ENCODE measurements at places on chromosomes 11 and 22.

DNA sequence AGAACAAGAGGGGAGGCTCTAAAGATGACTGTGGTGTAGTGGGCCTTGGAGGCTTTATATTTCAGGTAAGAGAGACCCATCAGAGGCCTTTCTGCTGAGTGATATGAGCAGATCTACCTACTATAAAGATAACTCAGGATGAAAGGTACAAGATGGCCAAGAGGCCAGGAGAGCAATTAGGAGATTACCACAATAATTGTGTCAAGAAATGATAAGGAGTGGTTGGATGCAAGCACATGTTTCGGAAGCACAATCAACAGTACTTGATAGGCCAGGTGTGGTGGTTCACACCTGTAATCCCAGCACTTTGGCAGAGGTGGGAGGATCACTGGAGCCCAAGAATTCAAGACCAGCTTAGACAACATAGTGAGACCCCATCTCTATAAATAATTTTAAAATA is 43.8 kb downstream of the SIK3 start:
- no peak for DNase-seq

DNA sequence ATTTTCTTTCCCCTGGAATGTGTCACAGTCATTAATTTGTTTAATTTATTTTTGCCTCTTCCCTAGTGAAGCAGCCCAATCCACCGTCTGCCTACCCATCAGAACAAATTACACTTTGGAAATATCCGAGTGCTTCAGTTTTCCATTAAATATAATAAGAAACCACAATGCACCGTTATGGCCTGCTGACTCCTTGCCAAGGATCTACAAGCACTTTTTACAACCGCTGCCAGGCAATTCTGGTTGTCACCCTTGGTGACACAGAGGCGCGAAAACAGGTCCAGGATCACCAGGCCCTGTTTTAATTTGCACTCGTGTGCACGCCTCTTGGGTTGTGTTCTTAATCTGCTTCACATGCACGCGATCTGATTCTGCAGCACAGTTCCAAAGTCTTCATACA is 43.9 kb downstream of the KIRREL3 start:
- DNase-seq: no peak

- no peak for DNase-seq
These were observed 524.1 kb downstream of the METTL15 start for GRCh38 chr11:28632338-28632737.

- DNase-seq: no peak
These were observed 186.0 kb upstream of the CNTN5 start for GRCh38 chr11:98834776-98835175.

DNA sequence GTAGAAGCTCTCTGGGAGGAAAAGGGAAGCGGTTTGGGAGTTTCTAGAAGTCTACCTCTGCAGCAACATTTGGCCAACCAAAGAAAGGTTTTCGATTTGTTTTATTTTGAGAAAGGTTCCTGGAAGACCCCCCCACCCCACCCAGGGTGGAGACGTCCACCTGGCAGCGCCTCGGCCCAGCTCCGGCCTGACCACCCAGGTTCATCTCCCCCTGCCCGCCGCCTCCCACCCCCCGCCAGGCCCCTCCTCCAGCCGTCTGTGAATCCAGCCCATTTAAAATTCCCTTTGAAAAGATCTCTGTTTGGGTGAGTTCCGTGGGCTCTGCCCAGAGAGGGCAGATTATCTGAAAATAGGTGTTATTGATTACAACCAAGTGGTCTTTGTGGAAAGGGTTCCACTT is 43.3 kb downstream of the KCNJ1 start:
- DNase-seq: no peak

GRCh38 chr11:67357831-67358670 is 4.7 kb upstream of the POLD4 start:
- no peak for DNase-seq

DNA sequence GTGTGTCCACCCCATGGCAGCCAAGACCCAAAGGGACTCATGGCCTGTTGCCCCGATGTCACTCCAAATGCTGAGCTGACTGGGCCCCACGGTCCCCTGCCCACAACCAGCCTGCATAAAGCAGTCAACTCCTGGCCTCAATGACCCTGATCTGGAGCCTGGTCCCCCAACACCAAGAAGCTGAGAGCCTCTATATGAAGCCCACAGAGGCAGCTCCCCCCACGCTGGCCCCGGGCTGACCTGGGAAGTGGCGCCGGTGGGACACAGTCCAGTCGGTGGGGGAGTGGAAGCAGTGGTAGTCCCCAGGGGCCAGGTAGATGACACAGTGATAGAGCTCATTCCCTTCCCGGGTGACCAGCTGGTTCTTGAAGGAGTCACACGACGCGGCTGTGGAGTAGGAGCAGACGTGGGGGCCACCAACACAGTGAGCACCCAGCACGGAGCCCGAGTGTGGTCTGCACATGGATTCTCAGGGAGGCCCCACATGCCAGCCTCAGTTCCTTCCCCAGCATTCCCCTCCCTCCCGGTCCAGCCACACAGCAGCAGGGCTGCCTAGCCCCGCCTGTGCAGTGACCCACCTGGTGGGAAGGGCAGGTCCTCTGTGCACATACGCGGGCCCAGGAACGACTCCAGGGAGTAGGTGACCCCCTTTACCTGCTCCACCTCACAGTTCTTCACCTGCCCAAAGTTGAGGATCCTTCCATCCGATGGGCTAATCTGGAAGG is 41.1 kb downstream of the PISD start:
- no peak for DNase-seq

DNA sequence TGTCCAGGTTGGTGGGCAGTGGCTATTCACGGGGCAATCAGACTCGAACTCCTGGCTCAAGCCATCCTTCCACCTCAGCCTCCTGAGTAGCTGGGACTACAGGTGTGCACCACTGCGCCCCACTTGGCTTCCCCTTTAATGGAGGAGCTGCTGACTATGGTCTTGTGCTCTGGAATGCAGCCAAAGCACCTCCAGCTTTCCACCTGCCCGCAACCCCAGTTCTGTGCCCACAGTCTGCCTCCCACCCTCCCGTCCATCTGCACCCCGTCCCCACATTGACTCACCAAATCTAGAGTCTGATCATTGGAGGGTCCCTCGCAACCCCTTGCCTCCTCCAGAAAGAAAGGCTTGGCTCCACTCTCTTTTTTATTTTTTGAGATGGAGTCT is 41.0 kb downstream of the KCNJ4 start:
- DNase-seq: no peak

DNA sequence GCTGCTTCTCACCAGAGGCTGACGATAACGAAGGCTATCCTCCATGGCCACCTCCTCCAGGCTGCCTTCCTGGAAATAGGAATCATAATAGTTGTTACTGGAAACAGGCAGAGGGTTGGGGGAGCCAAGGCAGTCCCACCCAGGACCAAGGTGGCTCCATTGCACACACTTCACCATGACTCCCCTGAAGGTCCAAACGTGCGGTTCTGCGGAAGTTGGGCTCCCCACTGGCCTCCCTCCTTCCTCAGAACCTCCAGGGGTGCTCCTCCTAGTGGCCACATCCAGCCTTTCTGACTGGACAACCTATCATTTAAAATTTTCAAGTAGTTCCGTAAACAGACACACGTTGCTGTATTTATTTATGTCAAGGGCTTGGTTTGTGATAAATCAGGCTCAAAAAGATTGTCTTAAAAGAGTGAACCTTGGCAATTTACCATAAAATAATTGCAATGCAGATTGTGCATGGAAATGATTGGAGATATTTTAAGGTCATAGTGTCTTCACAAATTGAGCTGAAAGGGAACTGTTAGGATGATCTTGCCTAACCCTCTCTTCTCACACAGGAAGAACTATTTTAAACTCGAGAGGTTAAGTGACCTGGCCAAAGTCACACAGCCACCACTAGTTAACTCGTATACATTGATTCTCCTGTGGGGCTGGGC is 1.4 kb upstream of the TCN2 start:
- peak; percentile 82 for DNase-seq

- no peak for DNase-seq
These were observed 14.8 kb upstream of the FAM168A start for GRCh38 chr11:73612601-73613140.

GRCh38 chr11:12785901-12786300 is 111.7 kb downstream of the TEAD1 start:
- DNase-seq: no peak

GRCh38 chr11:125465255-125465654 is 30.8 kb downstream of the FEZ1 start:
- no peak for DNase-seq

DNA sequence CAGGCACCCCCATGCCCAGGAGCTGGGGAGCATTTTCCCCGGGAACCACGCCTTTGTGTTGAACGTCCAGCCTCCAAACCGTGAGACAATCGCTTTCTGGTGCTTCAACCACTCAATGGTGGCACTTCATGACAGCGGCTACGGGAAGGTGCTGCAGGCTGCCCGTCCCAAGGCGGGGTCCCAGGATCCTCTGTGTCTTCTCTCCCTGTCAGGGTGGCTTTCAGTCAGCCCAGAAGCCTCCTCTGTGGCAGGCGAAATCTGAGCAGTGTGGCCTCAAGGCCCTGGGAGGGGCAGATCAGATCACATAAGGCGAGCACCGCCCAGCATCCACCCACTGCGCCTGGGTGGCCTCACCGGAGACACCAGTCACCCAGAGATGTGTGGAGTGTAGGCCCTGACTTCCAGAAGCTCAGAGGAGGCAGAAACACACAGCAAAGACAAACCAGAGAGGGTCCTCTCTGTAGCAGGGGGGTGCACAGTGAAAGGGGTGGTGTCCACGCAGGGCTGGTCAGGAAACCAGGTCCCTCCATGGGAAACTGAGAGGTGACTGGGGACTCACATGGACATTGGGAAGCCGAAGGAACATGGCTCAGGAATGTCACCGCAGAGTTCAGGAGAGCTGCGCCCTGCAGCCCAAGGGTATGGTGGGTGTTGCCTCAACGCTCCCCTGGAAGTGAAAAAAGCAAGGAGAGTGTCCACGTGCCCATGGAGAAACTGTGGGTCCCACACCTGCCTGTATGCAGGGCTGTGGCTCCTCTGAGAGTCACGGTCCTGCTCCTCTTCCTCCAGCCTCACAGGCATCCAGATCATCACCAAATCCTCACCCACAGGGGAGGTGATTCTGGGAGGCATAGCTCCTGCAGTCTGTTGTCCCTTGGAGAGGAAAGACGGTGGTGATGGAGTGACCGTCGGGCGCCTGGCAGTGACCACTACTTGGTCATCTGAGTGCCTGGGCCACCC is 1420.7 kb downstream of the TBC1D22A start:
- DNase-seq: no peak

DNA sequence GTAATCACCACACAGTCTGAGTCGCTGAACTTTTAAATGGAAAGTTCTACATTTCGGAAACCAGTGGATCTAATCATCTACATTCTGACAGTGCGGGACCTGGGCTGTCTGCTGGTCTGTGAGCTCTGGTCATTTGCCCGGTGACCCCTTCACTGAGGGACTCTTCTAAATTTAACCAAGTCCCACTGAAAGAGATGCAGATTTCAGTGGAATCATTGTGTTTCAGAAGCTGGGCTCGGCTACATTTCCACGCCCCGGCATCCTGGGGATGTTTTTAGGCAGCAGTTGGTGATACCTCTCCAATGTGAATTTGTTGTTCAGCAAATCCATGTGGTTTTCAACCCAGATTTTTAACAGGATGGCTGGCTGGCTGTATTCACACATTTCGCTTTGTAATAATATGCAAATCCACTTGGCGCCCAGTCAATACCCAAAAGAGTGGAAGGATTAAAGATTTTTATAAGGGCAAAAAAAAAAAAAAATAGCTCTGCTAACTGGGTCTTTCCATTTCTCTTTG is 145.5 kb upstream of the RASSF10 start:
- no peak for DNase-seq

GRCh38 chr22:30077279-30077880 is 2.9 kb upstream of the HORMAD2 start:
- DNase-seq: no peak

Data from hematopoietic multipotent progenitor cell treated with erythropoietin and hydrocortisone succinate and interleukin-3 and kit ligand, for 8 days (in vitro differentiated cells).